ENCODE measurements at places on chromosomes 3 and 15.

DNA sequence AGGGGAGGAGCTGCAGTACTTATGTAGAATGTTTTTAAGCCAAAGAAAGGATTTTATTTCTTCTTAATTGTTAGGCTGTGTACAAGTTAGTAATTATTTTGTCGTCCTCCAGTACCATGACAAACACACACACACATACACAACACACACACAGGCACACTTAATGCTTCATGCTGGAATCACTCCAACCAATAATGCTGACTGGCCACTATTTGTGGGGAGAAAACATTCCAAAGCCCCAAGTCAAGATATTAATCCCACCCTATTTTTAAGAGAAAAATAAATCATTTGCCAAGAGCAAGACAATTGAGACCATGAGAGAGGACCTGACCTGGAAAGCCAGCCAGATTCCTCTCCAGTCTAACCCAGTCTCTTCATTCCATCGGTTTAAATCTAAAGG is 51.8 kb upstream of the TMCO5A start:
- DNase-seq, result no peak

DNA sequence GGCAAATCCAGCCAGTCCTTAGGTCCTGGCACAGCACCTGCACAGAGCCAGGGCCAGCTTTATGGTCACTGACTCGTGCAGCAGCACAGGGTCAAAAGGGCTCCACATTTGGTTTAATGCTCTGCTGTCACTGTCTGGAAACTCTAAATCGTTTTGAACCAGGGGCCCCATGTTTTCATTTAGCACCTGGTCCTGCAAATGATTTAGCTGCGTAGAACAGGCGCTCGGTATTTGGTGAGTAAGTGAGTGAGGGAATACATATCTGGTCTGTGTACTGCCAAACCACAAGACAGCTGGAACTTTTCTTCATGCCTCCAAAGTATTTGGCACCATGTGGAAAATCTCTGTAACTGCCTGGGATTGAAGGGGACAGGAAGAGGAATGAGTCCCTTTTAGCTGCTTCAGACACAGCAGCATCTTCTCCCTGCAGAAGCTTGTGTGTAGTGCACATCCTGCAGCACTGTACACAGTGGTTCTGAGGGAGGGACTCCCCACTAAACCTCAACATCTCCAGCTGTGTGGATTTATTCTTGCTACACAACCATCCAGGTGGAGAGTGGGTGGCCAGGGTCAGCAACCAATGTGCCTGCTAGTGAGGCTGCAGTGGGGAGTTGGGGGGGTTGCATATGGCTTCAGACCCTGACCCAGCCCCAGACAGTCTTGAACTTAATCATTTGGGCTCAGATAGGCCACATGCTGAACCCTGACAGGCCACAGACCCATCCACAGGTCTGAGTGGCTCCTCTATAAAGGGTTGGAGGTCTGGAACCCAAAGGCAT is 1.1 kb downstream of the SH2D7 start:
- DNase-seq, result peak; percentile 95

GRCh38 chr15:70023769-70024491 is 73.8 kb downstream of the TLE3 start:
- peak; percentile 80 for DNase-seq

DNA sequence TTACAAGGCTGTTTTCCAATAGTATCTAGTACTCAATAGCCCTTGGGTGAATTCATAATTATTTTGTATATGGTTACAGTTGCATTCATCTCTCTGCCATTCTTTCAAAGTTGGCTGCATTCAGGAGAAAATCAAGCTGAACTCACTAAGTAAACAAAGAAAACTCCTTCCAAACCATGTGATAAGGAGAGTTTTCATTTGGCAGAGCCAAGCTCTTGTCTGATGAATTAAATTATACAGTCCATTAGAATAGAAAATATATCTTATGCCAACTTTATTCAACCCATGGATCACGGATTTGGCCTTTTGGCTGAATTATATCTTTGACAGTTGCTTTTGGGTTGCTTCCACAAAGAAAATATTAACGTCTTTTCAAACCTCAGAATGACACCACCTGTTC is 272.3 kb upstream of the ROBO1 start:
- DNase-seq, result no peak

- peak; percentile 3 for DNase-seq
Observed at GRCh38 chr15:58839485-58839884, 68.4 kb downstream of the MINDY2 start.

DNA sequence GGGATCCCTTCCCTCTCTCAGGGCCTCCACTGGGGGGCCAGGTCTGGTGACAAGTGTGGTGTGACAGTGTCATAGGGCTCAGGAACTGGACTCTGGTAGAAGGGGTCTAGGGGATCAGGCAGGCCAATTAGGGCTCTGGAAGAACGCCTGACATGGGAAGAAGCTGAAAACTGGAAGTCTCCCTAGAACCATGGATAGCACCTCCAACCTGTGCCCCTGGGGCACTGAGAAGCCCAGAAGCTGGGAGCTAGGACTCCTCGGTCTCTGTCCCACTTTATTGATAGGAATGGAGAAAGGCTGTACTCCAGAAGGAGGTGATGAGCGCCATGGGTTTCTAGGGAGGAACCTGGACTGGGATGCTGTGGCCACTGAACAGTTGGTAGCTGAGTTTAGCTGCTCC is 30.7 kb downstream of the INSYN1 start:
- no peak for DNase-seq

- DNase-seq, result peak; percentile 68
Observed at GRCh38 chr3:30333903-30334302, 272.5 kb upstream of the TGFBR2 start.

- DNase-seq, result no peak
Observed at GRCh38 chr3:184082465-184082864, 14.4 kb upstream of the HTR3E start.

- DNase-seq, result no peak
Observed at GRCh38 chr3:54042259-54042823, 80.0 kb upstream of the CACNA2D3 start.

GRCh38 chr15:101207867-101208288 is 44.0 kb downstream of the CHSY1 start:
- DNase-seq, result no peak

DNA sequence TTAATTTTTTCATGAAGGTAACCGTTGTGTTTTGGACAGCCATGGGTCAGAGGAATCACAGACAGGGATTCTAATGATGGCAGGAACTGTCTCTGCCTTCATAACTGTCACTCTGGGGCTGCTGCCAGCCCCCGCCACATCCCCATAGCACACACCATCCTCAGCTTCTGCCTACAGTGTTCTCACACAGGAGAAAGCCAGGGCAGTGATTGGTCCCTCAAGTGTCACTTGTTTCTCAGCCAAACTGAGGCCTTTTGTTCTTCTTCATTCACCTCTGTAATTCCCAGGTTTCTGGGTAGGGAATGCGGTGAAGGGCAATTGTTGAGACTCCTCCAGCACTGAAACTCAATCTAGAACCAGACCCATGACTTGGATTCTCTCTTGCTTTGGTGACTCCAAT is 65.4 kb upstream of the C3orf80 start:
- DNase-seq, result no peak

DNA sequence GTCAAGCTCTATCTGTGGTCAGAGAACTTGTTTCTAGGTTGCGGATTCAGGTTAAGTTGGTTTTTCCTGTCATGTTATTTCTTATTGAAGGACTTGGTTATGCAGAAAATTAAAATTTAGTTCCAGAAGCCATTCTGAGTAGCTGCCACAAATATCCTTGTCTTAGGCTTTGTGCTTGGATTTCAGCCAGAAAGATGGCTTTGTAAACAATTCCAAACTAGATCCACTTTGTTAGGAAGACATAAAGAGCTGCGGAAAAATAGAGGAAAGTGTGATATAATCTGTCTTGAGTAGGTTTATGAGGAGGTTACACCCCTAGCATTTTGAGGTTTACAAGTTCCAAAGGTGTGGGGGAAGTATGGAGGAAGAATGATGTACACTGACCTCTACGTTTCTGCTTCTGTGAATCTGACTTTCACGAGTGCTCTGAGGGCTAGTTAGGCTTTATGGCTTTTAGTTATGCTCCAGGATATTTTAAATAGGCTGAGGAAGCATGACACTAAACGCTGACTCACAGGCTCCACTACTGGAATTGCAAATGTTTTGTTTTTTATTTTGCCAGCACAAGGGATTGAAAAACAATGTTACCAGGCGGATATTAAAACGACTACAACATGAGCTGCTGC is 46.3 kb upstream of the UTS2B start:
- peak; percentile 60 for DNase-seq

DNA sequence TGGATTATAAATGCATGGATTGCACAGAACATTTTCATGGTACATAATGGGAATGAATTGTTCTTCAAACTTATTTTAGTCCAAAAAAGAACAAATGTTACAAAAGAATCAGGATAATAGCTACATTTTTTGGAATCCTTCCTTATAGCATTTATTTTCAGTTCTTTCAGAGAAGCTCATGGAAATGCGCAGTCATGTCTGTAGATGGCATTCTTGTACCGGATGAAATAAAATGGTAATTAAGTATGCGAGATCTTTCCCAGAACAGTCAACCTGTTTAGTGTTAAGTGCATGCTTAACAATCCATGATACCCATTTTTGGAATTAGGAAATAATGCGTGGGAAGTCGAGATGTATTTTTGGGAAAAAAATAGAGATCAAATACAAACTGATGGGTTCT is 38.2 kb upstream of the GOLGA8B start:
- DNase-seq, result peak; percentile 42

- no peak for DNase-seq
Observed at GRCh38 chr15:22850055-22850454, 11.6 kb downstream of the NIPA2 start.

- DNase-seq, result no peak
Observed at GRCh38 chr3:23495507-23495906, 292.4 kb downstream of the UBE2E2 start.

- no peak for DNase-seq
Observed at GRCh38 chr3:189927975-189928895, 192.5 kb downstream of the P3H2 start.

DNA sequence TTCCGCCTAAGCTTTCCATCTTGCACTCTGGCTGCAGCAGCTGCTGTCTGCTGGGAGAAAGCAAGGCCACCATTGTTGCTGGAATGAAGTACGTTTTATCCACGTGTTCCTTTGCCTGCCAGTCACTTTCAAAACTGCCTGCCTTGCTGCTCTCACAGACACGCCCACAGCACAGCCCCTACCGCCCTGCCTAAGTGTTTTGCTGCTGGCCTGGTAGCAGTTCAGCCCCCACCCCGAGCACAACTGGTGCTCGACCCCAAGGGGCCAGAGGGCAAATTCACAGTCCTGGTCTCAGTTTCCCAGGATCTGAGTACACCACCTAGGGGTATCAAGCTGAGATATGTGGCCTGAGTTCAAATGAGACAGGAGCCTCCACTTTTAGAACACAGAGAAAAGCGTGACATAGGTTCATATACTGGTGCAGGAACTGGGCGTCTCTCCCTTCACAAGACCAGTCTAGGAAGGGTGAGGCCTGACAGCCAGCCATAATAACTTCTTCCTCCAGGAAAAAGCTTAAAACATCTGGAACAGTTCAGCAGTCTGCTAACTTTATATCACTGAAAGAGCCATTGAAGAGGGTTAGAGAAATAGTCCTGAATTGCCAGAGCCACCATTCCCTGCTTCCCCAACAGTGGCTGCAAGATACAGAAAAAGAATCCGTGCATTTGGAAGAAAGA is 1012.3 kb downstream of the ZPLD1 start:
- DNase-seq, result no peak

DNA sequence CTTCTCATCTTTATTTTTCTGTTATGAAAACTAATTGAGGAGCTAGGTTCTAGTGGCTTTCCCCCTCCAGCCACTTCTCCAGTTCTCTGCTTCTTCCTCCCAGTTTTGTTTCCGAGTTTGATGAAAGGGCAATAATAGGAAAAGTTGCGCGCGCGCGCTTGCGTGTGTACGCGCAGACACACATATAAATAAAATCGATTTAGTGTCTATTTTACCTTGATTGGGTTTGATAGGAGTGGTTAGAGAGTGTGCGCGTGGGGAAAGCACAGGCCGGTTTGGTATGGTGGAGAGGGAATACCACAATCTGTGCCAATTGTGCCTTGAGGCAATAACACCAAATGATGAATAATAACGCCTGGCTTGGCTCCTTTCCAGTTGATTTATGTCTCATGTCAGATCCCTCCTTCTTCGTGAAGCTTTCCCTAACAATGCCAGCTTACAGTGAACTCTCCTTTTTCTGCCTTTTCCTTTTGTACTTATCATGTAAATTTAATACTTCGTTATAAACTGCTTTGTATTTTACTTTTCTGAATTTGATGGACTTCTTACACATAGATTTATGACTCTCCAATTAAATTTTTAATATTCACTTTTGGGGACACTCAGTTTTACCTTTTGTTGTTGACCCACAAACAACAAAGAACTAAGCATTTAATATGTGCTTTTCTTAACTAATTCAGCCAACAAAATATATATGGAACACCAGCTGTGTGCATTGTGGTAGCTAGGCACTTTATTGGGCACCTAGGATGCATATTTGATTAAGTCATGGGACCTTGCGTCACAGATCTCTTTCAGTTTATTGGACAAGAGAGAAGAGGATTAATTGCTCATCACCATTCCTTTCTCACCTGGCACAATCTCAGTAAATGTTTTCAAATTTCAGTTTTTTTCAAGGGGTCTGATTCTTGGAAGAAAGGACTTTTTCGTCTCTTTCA is 1.7 kb downstream of the TIPARP start:
- peak; percentile 89 for DNase-seq

All from fibroblast of skin of scalp (primary cell).